ENCODE measurements at places on chromosomes 4 and X. TPM values are rescaled to one million over a fixed set of nuclear protein-coding genes. Genes with fewer than 3 reads are reported as not detected.

- no peak for DNase-seq
Observed at GRCh38 chr4:58477950-58478349, 1367.8 kb upstream of the IGFBP7 start.

DNA sequence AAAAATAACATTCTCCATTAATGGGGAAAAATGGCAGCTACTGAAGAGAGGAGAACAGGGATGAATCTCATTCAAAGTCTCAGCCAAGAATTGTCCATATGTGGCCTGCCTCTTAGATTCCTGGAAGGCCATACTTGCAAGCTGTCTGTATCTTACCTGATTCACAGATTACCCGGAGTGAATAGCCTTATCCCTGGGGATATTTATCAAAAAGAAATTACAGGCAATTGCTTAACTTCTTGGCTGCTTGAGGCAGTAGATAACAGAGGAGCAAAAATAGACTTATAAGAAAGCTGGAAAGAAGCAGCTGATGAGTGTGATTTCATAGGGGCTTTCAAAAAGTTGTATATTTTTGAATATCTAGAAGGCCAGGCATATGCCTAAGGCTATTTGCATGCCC, 68.8 kb upstream of the PPP1R2C start:
- no peak for DNase-seq

DNA sequence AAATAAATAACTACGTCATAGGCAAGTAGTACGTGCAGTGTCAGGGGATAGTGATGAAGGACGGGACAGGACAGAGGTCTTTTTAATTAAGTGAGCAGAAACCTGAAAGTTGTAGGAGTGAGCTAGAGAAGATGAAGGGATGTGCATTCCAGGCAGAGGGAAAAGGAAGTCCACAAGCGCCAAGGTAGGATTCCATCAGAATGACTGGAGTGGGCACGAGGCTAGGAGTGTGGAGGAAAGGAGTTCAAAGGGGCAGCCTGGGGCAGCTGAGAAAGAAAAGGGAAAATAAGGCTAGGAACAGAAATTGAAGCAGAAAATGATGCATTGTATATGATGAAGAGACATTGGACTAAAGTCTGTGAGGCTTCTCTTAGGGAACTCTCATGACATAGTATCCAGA, 192.2 kb upstream of the TLL1 start:
- DNase-seq: no peak

DNA sequence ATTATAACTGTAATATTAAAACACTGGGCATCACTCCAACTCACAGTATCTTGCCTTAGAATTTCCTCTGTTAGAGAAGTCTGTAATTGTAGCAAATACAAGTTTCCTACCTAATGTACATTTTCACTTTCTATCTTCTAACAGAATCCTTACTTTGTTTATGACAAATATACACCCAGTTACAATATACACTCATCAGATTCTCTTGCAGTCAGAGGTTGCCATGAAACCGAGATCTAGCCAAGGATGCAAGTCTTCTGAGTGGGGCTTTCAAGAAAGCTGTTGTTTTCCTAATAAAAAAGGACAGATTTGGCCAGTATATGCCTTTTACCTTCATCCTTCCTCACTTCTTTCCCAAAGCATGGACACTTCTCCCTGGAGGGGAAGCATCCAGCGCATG, 228.9 kb downstream of the SCFD2 start:
- DNase-seq: no peak

DNA sequence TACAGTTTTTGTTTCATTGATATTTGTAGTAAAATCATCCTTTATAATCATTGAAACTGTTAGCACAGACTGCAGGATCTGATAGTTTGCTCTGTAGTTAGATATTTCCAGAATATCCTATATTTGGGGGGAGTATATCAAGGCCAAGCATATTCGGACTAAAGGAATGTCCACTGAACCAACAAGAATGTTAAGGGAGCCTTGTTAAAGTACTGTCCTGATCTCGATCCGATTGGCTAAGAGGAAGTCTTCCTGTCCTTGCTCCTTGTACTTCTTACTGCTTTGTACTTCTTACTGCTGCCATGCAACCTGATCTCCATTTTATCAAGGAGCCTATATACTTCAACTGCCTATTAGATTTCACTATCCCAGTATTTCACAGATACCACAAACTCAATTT, 449.3 kb downstream of the RPA4 start:
- no peak for DNase-seq

DNA sequence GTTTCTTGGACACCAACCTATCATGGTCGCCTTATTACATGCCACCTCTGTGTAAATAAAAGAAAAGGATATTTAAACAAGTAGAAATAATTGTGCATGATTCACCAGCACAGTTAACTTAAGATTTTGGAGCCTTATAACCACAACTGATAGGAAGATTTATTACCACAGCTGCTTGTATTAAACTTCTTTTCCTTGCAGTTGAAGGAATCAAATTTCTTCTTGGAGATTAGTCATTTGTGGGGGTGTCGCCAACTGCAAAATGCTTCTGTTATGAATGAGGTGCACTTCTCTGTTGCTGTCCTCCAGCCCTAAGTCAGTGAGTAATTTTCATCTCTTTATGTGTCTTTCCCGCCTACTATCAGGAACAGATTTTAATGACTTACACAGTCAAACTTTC, 73.3 kb downstream of the OR13H1 start:
- DNase-seq: no peak

GRCh38 chrX:73563738-73564068, 706 bp downstream of the CHIC1 start:
- DNase-seq: no peak

GRCh38 chrX:19560611-19561010, 45.3 kb upstream of the MAP3K15 start:
- no peak for DNase-seq

DNA sequence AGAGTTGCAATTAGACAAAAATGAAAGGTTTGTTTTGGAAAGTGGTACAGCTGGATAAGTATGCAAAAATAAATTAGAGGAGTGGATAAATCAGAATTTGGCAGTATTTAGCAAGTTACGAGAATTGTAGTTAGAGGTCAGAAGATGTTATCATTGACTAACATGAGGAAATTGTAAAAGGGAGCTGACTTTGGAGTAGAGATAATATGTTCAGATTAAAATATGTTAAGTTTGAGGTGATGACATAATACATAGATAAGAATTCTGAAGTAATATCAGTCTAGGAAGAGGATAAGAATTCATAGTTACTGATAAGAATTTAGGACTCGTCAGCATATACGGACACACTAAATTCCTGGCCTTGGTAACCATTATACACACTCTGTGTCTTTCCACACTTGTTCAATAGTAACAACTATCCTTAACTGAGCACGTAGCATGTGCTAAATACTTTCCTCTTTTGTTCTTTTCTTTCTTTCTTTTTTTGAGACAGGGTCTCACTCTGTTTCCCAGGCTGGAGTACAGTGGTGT, 4.1 kb upstream of the EPGN start:
- no peak for DNase-seq

- DNase-seq: no peak
Observed at GRCh38 chr4:116959045-116959444, 126.3 kb downstream of the TRAM1L1 start.

DNA sequence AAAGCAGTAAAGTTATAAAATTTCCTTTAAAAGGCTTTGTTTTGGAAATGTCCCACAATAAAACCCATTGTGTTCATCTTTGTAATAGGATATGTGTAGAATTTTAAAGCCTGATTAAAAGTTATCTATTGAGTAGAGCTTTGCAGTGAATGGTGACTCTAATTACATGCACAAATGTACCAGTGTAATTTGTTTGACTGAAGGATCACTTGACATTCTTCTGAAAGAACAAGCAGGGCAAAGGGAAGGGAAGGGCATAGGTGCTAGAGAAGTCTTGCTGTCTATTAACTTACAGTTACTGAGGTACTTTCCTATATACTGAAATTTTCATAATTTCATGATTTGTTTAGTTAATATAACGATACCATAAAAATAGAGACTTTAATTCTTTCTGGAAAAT, 70.8 kb downstream of the STIM2 start:
- no peak for DNase-seq

DNA sequence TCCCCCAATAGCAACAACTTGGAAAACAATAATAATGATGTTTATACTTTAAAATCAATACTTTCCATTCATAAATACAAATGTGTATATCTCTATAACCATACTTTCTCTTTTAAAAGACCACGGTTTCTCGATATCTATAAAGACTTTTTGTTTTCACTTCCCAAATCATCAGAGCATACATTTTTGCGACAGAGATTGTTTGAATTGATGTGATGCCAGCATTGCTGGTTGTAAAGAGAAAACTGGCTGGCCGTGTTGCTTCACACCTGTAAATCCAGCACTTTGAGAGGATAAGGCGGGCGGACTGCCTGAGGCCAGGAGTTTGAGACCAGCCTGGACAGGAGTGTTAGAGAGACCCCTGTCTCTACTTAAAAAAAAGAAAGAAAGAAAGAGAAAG, 77.6 kb upstream of the ZNF518B start:
- DNase-seq: no peak

DNA sequence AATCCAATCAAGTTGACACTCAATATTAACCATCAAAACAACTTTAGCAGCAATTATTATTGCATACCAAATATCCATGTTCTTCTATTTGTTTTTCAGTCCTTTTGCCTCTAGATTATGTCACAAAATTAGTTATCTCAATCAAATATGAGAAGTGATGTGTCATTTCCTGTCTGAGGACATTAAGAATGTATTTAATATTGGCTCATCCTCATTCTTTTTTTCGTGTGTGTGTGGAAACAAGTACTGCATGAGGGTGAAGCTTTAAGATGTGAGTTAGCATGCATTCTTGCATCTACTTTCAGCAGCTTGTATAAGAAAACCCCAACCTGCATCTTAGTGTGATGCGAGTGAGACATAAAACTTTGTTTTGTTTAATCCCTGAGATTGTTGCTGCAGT, 301.4 kb downstream of the GRIA2 start:
- DNase-seq: no peak

DNA sequence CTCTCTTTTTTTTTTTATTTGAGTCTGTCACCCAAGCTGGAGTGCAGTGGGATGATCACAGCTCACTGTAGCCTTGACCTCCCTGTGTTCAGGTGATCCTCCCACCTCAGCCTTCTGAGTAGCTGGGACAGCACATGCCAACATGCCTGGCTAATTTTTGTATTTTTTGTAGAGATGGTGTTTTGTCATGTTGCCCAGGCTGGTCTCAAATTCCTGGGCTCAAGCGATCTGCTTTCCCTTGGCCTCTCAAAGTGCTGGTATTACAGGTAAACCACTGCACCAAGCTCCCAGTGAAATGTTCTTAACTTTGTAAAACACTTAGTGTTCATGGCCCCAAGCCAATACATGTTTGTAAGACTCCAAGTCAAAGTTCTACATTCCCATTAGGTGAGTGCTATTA, 316.1 kb downstream of the KCTD8 start:
- no peak for DNase-seq

GRCh38 chr4:89266128-89266527, 41.5 kb downstream of the GPRIN3 start:
- DNase-seq: no peak

DNA sequence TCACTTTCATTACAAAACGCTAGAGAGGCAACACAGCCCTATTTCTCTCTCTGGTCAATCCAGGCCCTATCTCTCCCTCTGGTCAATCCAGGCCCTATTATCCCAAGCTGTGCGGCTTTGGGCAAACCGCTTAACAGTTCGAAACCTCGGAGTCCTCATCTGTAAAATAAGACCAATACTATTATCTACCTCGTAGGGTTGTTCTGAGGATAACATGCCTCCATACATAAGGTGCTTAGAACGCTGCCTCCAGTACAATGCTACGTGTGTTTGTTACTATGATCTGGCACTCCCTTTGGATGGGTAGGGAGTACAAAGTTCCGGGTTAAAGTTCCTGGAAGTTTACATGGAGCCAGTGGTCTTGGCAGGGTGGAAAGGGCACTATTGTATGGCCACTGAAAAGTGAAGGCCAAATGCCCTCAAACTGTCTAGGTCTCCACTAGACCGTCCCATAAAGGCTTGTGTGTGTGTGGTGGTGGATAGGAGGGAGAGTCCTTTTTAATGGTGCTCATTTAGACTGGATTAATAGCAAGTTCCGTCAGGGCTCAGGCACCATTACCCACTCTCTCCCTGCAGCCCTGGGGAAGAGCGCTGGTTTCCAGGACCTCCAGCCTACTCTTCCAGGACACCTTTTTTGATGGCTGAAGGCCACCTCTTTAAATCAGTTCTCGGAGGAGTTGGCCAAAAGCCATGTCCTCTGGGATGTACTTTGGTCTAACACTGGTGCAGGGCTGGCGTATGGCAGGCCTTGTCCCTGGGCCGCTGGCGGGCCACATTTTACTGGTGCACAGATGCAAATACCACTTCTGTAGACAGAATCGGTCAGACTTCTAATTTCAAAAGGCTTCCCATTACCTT, 75.6 kb upstream of the BCOR start:
- DNase-seq: no peak

- no peak for DNase-seq
Observed at GRCh38 chr4:142334931-142335330, 511.2 kb downstream of the INPP4B start.

GRCh38 chr4:181004056-181004455, 1239.1 kb upstream of the TENM3 start:
- no peak for DNase-seq

DNA sequence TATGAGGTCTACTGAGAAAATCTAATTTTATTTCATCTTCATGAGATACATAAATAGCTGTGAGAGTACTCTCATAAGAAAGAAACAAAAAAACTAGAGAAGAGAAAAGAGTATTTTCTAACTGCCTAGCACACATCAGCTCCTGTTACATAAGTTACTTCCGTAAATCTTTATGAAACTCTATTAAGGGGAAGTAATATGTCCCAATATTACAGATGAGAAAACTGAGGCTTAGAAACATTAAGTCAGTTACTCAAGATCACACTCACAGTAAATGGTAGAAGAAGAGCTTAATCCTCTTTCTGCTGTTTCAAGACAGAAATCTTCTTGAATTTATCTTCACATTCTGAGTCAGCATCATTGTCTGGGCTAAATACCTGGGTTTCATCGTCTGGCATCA, 164.1 kb downstream of the DTHD1 start:
- no peak for DNase-seq

DNA sequence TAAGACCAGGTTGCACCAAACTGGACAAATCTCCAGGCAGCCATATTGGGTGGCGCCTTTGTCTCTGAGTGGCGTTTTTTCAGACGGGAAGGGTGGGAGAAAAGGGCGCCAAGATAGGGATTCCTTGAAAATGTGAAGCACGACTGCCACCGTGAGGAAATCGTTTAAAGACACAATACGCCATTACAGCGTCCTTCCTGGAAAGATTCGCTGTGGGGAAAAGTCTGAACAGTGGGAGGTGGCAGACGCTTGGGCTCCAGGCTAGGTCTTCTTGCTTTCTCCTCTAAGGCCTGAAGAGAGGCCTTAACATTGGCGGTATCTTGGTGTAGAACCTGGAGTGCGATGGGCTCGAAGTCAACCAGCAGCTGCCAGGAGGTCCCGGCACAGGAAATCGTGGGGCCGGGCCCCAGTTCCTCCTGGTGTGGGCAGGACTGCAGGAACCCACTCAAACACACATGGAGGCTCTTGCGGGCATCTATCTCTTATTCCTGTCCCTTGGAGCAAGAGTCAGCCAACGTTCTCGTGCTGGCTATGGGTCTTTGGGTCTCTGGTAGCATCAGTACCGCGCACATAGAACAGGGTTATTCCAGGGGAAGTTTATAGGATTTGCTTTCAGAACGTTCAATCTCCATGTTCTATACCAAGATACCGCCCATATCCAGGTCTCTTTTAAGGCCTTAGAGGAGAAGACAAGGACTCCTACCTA, 208.8 kb downstream of the OR13H1 start:
- DNase-seq: no peak

NAP1L3 gene
- 0.85 TPM for polyA plus RNA-seq

PPP2R2C gene
- polyA plus RNA-seq: 0.01 TPM

LNX1 gene
- polyA plus RNA-seq: 1.5 TPM

ZNF732 gene
- polyA plus RNA-seq: not detected

GAGE1 gene
- not detected for polyA plus RNA-seq

All from liver (tissue), 10 donors.